Right renal cortex interstitium (tissue), 3 donors: ENCODE measurements at places on chromosomes 3 and 15.

GRCh38 chr15:61447981-61448380 lies 218.9 kb upstream of the RORA start:
- DNase-seq: no peak

GRCh38 chr3:81953111-81953510 lies 191.7 kb upstream of the GBE1 start:
- no peak for DNase-seq

- DNase-seq: no peak
Observed at GRCh38 chr3:11084677-11085076, 69.6 kb upstream of the HRH1 start.

DNA sequence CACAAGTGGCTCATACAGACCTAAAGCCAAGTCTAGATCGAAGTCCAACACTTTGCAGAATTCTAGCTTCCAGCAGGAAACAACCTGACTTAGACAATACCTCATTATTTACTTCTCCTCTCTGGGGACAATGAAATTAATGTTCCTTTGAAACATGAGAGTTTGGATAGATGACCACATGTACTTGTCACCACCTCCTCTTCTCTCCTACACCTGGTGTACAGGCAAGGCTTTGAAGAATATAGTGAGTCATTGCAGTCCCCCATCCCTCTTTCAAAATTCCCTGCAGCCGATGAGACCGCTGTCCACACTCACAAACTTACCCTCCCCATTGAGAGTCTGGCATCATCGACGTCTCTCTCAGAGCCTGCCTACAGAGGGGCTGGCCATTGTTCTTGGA lies 189.0 kb upstream of the HES1 start:
- no peak for DNase-seq

- no peak for DNase-seq
Observed at GRCh38 chr3:72444656-72445223, 403.5 kb downstream of the SHQ1 start.

DNA sequence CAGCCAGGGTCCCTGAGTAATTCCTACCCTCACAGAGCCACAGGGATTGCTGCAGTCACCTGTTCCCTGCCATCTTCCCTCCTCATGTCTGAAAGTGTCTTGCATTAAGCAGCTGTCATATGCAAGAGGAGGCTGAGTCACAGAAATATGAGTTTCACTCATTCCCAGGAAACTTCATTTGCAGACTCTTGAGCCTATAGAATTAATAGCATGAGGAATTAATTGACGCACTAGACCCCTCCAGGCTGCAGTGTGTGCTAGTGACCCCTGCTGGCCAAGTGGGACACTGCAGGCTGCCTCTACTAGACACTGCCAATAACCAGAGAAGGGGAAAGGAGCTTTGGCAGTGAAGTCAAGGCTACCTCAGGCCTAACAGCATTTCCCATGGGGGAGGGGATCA lies 50.6 kb upstream of the SLC6A1 start:
- no peak for DNase-seq

GRCh38 chr15:92166751-92167405 lies 226.8 kb upstream of the ST8SIA2 start:
- DNase-seq: no peak

DNA sequence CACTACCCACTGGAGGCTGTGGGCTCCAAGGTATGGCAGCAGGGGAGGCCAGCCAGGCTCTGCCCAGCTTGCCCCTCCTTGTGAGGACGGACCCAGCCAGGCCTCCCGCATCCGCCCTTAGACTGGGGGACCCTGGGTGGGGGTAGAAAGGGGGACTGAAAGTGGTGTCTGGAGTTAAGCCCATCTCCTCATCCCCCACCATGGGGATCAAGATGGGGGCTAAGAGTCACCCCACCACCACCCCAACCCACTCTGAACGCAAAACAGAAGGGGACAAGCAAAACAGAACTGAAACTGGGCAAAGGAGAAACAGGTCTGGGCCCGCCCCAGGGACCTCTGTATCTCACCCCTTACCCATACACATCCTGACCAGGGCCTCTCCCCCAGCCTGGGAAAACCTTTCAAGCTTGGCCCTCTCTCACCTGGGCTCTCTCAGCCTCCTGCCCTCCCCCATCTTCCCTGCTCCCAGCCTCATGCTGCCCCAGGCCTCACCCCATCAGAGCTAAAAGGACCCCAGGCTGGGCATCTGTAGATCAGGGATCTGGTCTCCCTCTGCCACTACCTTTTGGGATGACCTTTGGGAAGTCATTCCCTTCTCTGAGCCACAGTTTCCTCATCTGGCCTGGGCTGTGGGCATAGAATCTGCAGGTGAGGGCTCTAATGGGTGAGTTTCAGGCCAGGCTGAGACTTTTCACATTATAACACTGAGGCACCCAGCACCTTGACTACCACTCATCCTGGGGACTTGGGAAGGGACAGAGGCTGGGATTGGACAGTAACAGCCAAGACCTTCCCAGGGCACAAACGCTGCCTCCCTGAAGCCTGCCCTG lies 30.0 kb upstream of the CYP11A1 start:
- no peak for DNase-seq
